ENCODE measurements at places on chromosomes 12 and 14. TPM values are rescaled to one million over a fixed set of nuclear protein-coding genes. Genes with fewer than 3 reads are reported as not detected.

- DNase-seq = no peak
Observed at GRCh38 chr12:76702946-76703345, 61.0 kb upstream of the ZDHHC17 start.

DNA sequence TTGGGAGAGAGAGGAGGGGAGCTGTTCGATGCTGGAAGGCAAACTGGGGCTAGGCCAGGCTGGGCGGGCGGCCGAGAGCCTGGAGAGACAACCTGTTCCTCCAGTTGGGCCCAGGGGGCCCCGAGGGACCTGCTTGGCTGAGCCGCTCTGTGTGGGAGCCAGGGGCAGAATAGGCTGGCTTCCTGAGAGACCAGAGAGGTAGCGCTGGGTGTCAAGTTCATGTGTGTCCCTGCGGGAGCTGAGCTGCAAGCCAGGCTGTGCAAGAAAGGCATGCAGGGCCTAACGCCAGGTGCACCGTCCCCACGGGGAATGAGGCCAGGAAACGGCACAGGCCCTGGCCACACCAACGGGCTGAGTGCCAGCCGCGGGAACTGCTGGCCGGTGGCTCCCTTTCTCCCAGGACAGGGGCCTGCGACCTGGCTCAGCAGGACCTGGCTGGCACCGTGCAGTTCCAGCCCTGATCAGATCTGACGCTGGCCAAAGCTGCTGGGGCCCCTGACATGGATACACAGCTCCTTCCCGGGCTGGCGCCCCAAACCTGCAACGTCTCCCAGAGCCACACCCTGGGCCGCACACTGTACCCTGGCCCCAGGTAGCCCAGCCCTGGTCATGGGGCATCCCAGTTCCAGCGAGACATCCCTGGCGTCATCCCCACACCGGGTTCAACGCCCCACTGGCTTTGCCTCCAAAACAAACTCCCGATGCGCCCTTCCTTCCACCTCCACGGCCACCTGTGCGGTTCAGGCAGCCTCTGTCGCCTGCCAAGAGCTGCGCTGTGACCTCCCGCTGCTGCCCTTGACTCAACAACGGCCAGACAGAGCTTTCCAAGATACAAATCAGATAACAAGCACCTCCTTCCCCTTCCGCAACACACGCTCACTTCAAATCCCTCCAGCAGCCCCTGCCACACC lies 65.0 kb downstream of the RFLNA start:
- DNase-seq = peak; percentile 87

DNA sequence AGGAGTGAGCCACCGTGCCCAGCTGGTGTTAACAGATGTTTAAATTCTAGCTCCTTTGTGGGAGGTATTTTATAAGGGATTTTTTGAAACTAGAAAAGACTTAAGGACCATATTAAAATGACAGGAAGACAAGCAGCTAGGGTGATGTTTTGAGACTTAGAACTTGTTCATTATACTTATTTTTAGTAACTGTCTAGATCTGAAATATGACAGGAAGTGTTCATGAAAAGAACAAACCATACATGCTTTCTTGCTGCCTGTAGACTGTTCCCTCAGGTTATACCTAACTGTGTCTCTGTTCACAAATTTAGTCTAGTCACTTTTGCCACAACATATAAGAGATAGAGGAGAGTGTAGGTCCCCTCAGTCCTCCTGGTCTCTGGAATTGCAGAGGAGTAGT lies 36.9 kb upstream of the KCNH3 start:
- DNase-seq = no peak

DNA sequence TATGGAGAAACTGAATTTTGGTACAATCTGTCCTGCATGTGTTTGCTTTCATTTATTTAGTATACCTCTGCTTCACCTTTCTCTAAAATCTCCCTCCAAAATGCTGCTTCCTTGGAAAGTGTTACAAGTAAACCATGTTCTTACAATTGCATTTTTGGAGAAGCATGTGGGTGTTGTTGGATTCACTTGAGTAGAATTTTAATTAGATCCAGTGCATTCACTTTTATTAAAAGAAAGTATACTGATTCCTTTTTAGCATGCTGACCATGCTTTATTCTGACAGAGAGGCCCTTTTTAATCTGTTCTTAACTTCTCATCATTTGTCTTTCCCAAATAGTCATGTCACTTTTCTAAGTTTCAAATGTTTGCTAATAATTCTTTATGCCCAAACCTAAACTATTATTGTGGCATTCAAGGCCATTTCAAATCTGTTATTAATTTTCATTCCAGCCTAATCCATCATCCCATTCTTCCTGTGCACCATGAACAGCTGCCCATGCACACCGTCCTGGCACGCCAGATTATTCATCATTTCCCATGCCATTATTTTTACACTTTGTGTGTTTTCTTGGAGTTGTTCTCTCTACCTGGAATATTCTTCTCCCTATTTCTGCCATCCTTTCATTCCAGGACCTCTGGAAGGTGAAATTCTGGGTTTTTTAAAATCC lies 90.7 kb downstream of the METTL25 start:
- DNase-seq = no peak

- no peak for DNase-seq
Observed at GRCh38 chr12:113116875-113117274, 18.7 kb downstream of the RASAL1 start.

DNA sequence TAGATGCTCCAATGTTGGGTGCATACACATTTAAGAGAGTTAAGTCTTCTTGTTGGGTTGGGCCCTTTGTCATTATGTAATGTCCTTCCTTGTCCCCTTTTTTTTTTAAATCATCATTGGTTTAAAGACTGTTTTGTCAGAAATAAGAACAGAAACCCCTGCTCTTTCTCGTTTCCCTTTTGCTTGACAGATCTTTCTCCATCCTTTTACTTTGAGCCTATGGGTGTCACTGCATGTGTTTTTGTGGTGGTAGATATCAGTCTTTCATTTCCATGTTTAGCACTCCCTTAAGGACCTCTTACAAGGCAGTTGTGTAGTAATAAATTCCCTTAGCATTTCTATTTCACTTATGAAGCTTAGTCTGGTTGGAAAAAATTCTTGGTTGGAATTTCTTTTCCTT lies 47.4 kb downstream of the RTN1 start:
- no peak for DNase-seq

GRCh38 chr14:94173471-94173884 lies 644 bp upstream of the PPP4R4 start:
- no peak for DNase-seq

- no peak for DNase-seq
Observed at GRCh38 chr12:3881281-3881950, 8.2 kb upstream of the PARP11 start.

GXYLT1 gene
- 18.0 TPM for total RNA-seq

DNA sequence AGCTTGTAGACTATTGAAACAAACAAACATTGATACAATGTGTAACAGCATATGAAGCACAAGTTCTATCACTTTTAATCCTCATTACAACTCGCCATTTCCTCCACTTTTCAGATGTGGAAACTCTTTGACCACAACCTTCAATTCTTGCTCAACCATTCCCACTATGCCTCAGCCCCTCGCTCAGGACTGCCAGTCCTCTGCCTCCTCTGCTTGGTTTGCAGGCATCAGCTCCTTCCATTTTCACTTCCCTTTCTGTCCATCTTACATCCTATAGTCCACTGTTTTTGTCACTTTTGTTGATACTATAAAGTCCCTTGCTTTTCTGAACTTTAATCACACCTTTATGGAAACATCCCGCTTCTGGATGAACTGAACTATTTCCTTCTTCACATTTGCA lies 28.2 kb upstream of the CD27 start:
- DNase-seq = no peak

- no peak for DNase-seq
Observed at GRCh38 chr14:54597795-54598443, 31.0 kb downstream of the SAMD4A start.
